Kidney capillary endothelial cell (primary cell): ENCODE measurements at places on chromosomes 11 and 22.
A peak's percentile ranks its signal among the peaks of the same experiment; 100 is the strongest.

DNA sequence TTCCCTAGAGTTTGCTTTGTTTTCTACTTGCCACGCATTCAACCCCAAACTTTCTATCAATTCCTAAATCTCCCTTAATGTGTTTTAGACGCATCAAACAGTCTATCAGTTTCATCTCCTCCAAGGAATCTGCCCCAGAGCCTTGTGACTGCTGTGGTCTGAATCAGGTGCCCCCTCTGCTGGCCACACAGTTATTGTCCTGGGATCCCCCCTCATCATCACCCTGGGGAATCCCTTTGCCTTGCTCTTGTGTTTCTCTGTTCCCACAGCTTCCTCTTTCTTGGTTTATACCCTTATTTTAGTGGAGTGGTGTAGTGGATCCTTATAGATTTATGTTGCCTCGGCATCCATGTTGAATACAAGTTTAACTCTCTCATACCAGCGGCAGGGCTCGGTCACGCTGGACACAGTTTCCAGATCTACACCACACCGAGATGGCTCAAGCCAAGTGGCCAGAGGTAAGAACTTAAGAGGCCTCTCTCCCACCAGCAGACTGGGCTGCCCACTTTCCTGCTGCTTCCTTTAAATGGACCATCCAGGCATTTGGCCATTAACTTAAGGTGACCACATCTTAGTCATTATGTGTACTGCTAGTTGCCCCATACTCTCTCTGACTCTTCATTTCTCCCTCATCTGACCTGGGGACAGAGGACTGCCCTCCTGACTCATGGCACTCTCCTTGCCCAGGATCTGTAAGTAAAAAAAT, 8.2 kb downstream of the UPB1 start:
- DNase-seq: peak; percentile 59

GRCh38 chr11:8192016-8192895, 23.4 kb upstream of the RIC3 start:
- DNase-seq: peak; percentile 67

DNA sequence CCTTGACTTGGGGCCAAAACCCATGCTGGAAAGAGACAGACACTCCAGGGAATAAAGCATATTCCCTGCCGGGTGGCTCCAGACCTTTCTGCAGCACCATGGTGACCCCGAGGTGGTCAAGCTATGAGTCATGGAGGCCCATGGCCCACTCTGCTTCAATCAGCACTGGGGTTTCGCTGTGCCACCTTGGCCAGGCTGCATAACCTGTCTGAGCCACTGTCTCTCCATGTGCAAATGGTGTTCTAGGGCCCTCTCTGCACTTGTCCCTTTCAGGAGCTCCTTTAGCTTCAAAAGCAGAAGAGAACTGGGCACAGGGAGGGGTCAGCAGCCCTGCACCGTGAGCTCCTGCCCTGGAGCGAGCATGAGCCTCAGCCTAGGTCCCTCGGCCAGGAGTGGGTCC, 410.1 kb downstream of the SHANK2 start:
- no peak for DNase-seq

DNA sequence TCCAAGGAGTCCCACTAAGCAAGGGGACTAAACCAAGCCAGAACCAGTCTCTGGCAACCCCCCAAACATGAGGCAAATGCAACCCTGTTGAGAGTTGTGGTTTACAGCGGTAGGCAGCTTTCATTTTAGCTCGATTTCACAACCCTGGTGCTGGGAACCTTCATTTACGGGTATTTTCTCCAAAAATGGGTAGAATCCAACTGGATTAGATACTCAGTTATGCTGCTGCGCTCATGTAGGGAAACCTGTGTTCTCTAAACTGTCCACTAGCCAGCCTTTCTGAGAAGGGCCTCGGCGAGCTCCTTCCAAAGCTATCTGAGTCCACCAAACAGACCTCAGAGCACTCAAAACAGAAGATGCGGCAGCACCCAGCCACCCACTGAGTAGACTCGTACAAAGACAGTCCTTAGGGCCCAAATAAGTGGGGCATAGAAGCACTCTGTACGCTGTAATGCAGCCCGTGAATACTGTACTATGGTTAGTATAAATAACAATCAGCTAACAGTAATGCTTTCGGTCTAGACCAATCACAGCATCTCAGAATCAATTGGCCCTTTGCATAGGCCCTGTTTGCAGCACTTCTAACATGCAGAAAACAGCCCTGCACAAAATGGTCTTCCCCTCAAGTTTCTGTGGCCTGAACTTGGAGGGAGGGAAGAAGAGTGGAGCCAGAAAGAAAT, 104.7 kb downstream of the ETS1 start:
- DNase-seq: no peak

- DNase-seq: no peak
These were observed 73.7 kb downstream of the ABTB2 start for GRCh38 chr11:34284156-34284555.

DNA sequence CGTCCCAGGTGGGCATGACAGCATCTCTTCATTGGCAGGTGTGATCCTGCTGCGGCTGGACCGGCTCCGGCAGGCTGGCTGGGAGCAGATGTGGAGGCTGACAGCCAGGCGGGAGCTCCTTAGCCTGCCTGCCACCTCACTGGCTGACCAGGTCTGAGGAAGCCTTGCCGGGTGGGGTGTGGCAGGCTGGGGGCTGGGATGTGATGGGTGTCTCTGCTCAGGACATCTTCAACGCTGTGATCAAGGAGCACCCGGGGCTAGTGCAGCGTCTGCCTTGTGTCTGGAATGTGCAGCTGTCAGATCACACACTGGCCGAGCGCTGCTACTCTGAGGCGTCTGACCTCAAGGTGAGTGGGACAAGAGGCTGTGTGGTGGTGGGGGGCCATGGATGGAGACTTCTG, 3.5 kb downstream of the LARGE2 start:
- DNase-seq: no peak

GRCh38 chr22:17742527-17742902, 31.8 kb downstream of the BID start:
- DNase-seq: peak; percentile 39

DNA sequence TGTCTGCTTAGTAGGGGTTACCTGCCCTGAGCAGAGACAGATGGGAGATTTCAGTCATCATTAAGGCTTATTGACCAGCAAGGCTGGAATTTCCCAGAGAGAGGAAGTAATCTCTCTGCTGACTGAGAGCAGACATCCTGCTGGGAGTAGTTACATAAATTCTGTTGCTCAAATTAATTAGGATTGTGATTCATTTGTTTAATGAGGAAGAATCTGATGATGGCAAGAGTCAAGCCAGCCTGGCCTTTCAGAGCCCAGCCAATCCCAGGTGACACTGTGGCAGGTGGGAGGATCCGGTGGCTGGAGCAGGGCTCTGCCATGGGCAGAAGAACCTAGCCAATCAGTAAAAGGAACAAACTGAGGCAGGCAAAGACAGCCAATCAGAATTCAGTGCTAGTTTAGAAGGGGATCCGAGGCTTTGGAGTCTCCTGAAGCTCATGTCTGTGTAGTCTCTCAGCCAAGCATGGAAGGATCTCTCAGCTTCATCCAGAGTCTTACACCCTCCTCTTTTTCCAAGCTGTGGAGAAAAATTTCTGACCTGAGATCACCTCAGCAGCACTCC, 61.2 kb upstream of the CHST1 start:
- no peak for DNase-seq

DNA sequence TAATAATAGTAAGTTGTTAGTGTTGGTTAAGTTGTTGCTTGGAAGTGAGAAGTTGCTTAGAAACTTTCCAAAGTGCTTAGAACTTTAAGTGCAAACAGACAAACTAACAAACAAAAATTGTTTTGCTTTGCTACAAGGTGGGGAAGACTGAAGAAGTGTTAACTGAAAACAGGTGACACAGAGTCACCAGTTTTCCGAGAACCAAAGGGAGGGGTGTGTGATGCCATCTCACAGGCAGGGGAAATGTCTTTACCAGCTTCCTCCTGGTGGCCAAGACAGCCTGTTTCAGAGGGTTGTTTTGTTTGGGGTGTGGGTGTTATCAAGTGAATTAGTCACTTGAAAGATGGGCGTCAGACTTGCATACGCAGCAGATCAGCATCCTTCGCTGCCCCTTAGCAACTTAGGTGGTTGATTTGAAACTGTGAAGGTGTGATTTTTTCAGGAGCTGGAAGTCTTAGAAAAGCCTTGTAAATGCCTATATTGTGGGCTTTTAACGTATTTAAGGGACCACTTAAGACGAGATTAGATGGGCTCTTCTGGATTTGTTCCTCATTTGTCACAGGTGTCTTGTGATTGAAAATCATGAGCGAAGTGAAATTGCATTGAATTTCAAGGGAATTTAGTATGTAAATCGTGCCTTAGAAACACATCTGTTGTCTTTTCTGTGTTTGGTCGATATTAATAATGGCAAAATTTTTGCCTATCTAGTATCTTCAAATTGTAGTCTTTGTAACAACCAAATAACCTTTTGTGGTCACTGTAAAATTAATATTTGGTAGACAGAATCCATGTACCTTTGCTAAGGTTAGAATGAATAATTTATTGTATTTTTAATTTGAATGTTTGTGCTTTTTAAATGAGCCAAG, 2.7 kb downstream of the NEAT1 start:
- DNase-seq: peak; percentile 60

DNA sequence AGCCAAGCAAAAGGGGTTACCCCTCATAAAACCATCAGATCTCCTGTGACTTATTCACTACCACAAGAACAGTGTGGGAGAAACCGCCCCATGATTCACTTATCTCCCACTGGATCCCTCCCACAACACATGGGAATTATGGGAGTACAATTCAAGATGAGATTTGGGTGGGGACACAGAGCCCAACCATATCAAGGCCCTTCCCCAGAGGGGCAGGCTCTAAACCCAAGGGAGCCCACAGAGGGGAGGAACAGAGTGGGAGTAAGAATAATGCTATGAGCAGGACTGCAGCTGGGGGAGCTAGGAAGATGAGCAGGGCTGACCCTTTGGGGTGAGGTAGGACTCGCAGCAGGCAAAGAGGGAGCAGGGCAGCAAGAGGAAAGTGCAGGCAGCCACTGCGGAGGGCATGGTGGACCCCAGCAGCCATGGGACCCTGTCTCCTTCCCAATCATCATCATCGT, 59.3 kb downstream of the CD82 start:
- DNase-seq: no peak

DNA sequence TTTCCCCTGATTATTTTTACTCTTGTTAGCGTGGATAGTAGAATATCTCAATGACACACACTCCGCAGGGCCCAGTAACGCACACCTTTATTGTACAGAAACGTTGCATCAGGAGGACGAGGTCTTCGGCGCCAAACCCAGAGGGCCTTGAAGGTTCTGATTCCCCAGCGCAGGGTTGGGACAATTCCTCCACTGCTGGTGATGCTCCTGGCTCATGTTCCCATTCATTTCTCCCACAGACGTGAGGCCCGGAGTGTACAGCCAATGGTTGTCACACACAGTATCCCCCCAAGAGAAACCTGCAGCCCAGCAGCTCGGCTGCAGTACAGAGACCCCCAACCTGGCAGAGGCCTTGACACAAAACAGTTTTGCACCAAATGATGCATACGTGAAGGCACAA, 6.1 kb upstream of the ANO1 start:
- no peak for DNase-seq

- DNase-seq: no peak
These were observed 7.6 kb downstream of the DDIAS start for GRCh38 chr11:82909015-82909640.

- DNase-seq: peak; percentile 28
These were observed 359.3 kb downstream of the TENM4 start for GRCh38 chr11:79081471-79082031.

GRCh38 chr11:93852242-93852641, 1.8 kb upstream of the VSTM5 start:
- no peak for DNase-seq

DNA sequence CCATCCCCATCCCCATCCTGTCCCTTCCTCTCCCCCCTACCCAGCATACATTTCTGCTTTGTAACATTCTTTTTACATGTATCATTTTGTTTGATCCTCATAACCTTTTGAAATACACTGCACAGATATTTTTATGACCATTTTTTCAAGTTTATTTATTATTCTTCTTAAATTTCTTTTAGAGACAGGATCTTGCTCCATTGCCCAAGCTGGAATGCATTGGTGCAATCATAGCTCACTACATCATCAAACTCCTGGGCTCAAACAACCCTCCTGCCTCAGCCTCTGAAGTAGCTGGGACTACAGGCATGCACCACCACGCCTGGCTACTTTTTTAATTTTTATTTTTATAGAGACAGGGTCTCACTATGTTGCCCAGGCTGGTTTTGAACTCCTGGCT, 99.4 kb upstream of the AKIP1 start:
- no peak for DNase-seq

- DNase-seq: no peak
These were observed 27.1 kb downstream of the CYTH4 start for GRCh38 chr22:37309211-37310074.

DNA sequence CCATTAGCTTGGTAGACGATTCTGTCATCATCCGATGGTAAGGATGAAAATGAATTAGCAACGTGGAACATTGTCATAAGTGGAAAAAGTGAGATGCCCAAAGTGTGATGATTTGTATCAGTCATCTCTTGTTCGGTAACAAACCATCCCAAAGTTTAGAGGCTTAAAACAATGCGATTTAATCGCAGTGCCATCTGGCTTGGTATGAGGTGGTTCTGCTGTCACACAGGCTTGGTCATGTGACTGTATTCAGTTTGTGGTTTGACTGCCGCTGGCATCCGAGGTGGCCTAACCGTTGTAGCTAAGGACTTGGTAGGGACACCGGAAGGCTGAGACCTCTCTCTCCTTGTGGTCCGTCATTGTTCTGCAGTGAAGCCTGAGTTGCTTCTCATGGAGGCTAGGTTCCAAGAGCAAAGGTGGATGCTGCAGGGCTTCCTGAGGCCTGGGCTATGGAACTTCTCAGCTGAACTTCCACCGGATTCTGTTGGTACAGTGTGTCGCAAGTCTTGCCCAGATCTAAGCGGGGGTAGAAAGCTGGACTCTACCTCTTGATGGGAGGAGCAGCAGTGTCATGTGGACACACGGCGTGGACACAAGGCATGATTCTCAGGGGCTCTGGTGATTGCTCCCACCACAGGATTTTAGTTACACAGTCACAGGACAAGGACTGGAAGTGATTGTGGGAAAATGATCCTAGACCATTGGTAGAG, 36.3 kb downstream of the BCR start:
- DNase-seq: no peak

DNA sequence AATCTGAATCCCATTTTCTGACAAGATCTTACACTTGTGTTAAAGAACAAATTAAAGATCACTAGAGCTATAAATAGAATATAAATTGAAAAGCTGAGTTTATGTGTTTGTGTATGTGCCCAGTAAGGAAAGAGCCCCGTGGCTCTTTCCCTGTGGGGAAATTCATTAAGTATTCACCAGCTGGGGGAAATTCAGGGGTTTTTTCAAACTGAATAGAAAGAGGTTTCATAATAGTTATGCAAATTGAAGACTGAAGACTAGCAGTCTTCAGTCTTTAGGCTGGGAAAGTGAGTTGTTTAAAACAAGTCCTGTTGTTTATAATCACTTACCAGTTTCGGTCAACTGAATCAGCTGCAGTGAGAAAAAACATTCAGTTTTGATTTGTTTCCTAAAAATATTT, 11.3 kb upstream of the MS4A7 start:
- DNase-seq: no peak

DNA sequence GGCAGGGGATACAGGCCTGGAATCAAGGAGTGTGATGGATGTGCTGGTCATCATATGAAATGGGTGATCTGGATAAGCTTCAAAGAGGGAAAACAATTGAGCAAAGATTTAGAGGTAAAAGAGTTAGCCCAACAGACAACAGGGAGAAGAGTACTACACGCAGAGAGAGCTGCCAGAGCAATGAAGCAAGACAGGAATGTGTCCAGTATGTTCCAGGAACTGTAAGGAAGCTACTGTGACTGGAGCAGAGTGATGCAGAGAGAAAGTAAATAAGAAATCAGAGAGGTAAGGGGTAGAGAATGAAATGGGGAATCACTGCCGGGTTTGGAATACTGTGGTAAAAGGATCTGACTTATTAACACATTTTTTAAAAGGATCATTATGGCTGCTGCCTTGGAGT, 255.1 kb downstream of the DCDC1 start:
- no peak for DNase-seq

- DNase-seq: peak; percentile 63
These were observed 223.1 kb downstream of the TMEM135 start for GRCh38 chr11:87260811-87261210.
